ENCODE measurements at places on chromosomes 7 and 10. TPM values are rescaled to one million over a fixed set of nuclear protein-coding genes. Genes with fewer than 3 reads are reported as not detected.

DNA sequence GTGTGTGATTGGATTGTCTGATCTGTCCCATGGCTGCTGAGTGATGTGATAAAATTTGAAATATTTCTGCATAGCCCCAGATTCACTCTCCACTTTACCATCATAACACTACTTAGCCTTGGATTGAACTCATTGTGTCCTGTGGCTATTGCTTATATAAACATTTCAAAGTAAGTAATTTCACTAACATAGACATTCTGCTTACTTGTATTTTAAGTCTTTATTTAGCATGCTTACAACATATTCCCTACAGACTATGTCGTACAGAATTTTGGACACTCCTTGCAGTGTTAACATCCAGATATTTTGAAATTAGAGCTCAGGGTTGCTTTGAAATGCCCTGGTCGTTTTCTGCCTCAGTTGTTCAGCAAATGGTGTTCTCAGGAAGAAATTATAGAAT, 117.6 kb downstream of the LRRC4 start:
- DNase-seq, result no peak

- peak; percentile 71 for DNase-seq
Observed at GRCh38 chr7:95478272-95479037, 7.3 kb upstream of the ASB4 start.

DNA sequence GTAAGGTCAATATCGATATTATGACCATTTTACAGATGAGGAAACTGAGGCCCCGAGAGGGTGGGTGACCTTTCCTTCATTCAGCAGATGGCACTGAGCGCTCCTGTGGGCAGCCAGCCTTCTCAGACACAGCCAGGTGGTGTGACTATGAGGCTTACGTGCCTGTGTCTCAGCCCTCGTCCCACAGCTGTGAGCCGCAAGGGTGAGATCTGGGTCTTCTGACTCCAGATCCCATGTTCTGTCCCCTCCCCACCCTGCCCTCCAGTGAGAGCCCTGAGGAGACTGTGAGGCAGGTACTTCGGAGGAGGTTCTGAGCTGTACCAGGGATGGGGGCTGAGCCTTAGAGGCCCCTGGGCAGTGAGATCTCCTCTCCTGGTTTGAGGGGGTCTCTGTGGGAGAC, 613.8 kb upstream of the FOXK1 start:
- DNase-seq, result no peak

GRCh38 chr7:110209884-110210283, 881.0 kb upstream of the LRRN3 start:
- no peak for DNase-seq

- DNase-seq, result no peak
Observed at GRCh38 chr10:124650263-124650662, 93.9 kb downstream of the FAM53B start.

- peak; percentile 34 for DNase-seq
Observed at GRCh38 chr10:85786401-85786899, 580.1 kb downstream of the GRID1 start.

DNA sequence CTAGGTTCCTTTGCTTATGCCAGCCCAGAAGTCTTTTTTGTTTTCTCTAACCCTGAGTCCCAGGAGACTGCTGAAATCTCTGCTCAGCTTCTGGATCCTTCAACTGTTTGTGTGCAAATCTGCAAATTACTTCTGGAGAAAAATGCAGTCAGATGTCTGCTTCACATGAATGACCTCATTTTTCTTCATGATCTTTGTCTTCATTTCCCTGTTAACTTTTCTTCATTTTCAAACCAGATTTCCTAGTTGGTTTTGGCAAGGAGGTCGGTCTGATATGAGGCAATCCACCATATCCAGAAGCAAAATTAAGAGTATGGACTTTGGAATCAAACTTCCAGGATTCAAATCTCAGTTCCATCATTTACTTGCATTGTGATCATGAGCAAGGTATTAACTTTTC, 66.8 kb downstream of the ZNF503 start:
- DNase-seq, result no peak

GRCh38 chr10:92146107-92146506, 144.8 kb downstream of the CPEB3 start:
- DNase-seq, result no peak

DNA sequence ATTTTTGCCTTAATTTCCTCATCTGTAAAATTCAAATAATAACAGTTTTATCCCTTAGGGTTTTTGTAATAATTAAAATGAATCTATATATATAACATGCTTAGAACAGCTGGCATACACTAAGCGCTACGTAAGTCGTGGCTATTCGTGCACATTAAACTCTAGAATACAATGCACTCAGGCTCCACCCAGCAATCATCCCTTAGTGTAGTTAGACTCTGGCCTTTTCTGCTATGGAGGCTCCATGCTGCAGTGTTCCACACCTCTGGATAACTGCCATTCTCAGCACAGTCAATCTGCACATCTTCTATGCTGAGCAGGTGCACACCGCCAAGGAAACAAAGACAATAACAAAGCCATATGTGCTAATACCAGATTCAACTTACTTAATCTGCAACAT, 92.9 kb downstream of the IPMK start:
- no peak for DNase-seq

GRCh38 chr7:496528-497295, 22.9 kb downstream of the PDGFA start:
- peak; percentile 2 for DNase-seq

Gene LRRC17
- 2.8 TPM for polyA plus RNA-seq

Gene OPN4
- polyA plus RNA-seq, result not detected

Data from GM23338 (cell line).